ENCODE measurements at places on chromosomes 6 and 20.

DNA sequence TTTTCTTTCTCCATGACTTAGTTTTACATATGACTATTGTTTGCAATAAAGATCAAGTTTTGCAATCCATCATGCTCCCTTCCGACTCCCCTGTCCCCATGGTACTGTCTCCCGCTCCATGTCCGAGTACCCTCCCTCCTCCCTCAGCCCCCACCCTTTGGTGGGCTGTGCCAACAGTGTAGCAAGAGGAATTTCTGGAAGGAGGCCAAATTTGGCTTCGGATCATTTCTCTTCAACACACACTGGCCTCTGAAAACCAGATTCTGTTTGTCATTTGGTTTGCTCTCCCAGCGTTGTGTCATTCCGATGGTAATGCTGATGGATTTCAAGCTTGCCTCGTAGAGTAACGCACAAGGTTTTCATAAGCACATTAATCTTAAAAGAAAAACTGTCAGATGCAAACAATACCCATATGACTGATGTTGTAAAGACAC lies 22.9 kb upstream of the PAX1 start:
- DNase-seq, result no peak

DNA sequence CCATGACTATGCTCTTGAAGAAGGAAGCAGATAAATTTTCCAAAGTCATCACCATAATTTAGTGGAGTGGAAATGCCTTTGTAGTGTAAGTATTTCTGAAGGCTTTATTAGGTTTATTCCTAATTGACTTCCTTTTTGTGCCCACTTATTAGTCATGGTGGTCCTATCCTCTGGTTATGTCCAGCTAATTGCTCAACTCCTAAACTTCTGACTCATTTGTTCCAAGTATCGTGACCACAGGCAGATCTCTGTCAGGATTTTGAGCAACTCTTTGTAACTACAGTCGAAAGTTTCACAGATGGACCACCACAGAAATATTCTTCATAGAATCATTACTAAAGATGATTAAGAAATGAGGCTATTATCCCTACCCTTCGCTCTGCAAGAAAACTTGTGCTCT lies 315.6 kb upstream of the PTCHD4 start:
- no peak for DNase-seq

DNA sequence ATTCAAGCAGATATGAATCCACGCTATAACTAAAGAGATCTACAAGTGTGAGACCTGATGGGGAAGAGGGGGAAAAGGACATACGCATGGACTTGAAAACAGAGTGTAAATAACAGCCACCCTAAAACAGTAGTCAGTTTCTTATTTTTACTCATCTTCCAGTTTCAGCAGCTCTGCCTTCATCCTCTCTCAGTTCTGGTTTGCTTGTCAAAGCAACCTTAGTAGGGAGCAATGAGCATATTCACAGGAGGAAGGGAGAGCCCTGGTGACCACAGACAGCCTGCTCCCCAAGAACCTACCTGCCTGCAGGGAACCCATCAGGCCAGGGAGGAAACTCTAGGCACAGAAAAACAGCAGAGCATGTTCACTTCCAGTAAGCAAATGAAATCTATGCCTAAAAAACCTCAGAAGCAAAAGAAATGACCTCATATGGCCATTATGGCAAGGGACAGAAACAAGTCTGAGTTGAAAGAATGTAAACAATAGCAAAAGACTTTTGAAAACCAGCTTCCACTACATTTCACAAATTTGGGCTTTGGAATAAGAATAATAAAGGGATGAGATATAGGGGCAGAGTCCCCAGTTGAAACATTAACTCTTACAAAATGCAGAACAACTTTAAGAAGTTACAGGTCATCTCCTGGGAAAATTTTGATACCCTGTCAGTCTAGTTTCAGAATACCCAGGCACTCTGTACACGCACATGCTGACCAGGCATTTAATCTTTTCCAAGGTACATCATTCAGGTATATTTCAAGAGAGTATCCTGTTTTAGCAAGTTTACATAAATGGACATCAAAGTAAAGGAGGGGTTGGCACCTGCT lies 120.8 kb upstream of the BCLAF1 start:
- DNase-seq, result no peak

- no peak for DNase-seq
Measured at GRCh38 chr6:116208056-116208785, 45.7 kb downstream of the TSPYL4 start.

DNA sequence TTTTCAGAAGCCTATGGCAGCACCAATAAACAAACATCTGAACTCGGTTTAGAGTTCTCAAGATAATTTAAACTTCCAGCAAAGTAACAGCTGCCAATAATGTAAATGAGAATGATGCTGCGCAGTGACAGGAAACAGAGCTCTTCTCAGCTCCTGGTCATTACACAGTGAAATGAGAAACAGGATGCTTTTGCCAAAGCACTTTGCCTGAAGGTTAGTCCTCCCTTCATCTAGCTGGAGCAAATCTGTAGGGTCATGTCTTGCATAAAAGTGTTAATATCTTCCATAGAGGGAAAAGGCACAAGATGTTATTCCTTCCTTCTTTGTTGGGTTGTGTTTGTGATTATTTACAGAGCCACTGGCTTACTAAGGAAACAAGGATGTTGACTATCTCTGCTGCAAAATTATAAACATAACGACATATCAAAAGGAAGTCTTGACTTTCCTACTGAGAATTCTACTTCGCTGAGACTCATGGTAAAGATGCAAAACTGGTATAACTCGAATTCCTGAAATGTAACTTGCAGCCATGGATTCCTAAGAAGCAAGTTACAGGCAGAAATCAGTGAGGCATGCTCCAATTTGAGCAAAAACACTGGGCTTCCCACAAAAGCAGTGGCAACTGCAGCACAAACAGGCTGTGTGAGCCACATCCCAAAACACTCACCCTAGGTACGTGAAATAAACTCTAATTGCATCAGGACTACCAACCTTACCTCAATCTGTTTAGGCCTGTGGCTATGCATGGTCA lies 102.5 kb upstream of the BEND6 start:
- no peak for DNase-seq

- DNase-seq, result no peak
Measured at GRCh38 chr6:151544453-151544852, 50.6 kb downstream of the CCDC170 start.

- DNase-seq, result no peak
Measured at GRCh38 chr20:49471397-49471796, 11.1 kb downstream of the KCNB1 start.

DNA sequence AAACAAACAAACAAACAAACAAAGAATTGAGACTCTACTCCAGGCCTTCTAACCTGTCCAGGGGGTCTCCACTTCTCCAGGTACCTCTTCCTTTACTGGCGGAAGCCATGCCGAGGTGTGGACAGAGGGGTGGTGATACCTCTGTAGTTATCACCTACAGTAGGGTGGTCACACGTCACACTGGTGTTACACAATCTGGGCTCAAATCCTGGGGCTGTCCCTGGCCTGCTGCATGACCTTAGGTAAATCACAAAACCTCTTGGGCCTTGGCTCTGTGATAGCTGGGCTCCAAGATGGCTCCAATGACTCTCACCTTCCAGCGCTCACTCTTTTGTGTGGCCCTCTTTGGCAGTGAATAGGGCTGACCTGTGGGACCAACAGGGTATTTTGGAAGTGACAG lies 76.8 kb upstream of the ZNFX1 start:
- DNase-seq, result no peak

DNA sequence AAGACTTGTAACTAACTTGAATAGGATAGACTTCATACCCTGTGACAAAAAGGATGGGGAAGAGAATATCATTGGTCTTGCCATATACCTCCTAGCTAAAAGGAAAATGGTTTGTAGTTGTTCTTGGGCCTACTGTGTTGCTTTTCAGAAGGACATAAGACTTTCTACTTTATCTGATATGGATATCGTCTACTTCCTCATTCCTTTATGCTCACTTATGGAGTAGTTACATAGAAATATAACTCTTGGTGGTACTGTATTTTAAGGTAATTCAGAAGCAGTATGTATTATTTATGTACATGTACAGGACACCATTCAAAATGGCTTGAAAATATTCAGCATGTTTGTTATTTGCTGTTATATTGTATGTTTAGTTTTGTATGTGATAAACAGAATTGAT lies 8.0 kb downstream of the FAM217B start:
- no peak for DNase-seq

GRCh38 chr20:16350465-16350864 lies 222.8 kb downstream of the KIF16B start:
- no peak for DNase-seq

GRCh38 chr20:34578025-34578424 lies 19.5 kb downstream of the MAP1LC3A start:
- no peak for DNase-seq

DNA sequence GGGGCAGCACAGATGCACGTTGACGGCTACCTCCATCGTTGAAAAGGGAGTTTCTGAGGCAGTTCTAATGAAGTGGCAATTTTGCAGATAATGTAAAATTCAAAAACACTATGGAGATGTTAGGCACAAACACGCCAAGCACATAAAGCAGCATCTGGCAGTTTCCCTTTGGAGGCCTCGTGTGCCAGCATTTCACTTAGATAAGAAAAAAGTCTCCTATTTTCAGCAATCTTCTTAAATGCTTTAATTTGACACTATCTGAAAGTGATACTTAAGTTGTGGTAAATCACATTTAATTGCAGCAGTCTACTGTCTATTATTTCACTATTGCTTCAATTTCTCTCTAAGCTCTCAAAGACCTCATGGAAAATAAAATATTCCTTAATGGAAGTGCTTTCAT lies 125.3 kb upstream of the PROKR2 start:
- no peak for DNase-seq

GRCh38 chr6:163984124-163984936 lies 569.8 kb downstream of the QKI start:
- DNase-seq, result no peak

DNA sequence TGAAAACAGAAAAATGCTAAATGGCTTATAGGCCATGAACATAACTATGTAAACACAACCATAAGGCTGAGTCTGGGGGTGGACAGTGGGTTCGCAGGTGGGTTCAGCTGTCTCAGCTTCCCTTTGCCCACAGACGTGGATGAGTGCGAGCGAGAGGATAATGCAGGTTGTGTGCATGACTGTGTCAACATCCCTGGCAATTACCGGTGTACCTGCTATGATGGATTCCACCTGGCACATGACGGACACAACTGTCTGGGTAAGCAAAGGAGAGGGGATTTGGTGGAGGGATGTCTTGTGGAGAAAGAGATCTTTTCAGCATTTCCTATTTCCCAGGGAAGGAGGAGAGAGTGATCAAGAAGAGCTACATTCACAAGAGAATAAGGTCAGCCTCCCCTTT lies 14.7 kb downstream of the SCUBE3 start:
- DNase-seq, result no peak

DNA sequence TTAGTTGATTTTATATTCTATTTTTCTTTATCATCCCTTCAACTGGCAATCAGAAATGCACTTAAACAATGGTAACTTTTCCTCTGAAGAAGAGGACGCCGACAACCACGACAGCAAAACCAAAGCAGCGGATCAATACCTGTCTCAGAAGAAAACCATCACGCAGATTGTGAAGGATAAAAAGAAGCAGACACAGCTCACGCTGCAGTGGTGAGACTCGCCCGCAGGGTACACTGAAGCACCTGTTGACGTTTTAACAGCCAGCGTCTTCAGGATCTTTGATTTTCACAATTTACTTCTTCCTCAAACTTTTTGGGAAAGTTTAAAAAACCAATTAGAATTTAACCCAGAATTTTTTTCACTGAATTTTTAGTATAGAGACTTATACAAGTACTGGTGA lies 701 bp downstream of the RFX6 start:
- DNase-seq, result no peak

DNA sequence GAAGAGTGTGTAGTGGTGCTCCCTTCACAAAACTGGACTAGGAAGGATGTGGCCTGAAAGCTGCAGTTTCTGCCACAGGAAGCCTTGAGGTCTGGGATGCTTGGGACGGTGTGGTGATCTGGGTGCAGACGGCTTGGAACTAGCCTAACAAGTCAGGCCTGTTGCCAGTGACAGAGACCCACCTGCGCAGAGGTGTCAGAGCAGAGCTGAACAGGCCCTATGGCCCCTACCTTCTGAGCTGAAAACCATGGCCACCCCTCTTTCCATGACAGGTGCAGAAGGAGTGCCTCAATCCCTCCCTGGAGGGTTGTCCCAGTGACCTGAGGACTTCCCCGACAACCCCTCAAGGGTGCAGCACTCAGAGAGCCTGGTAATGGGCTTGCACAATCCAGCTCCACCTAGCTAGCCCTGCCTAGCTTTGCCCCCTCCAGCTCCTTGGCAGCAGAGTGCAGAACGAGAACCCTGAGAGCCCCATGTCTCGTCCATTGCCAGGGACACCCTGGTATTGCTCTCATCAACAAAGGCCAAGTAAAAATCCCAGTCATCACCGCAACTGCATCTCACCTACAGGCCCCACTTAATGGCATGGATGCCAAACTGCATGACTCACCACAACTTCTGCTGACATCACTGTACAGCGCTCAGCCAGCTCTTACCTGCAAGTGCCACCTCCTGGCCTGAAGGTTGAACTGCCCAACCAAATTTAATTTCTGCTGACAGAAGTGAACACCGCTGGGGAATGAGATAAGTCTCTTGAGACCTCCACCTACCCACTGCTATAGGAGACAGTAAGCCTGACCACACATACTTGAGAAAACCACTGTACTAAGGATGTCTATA lies 563.1 kb downstream of the TFAP2A start:
- no peak for DNase-seq

DNA sequence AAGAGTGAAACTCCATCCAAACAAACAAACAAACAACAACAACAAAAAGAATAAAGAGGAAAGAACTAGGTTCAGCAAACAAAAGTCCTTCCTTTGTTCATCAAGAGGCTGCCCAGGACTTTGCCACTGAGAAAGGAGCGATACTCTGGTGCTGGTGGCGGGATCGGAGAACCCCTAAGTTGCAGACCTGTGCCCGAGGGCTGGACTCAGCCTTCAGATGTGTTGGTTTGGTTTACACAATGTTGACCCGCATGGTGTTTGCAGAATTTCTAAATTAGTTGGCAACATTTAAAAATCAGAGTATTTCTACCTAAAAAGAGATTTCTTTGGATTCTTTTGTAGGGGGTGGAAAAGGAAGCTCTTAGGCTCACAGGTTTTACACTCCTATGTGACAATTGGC lies 42.5 kb downstream of the TRAM2 start:
- no peak for DNase-seq

DNA sequence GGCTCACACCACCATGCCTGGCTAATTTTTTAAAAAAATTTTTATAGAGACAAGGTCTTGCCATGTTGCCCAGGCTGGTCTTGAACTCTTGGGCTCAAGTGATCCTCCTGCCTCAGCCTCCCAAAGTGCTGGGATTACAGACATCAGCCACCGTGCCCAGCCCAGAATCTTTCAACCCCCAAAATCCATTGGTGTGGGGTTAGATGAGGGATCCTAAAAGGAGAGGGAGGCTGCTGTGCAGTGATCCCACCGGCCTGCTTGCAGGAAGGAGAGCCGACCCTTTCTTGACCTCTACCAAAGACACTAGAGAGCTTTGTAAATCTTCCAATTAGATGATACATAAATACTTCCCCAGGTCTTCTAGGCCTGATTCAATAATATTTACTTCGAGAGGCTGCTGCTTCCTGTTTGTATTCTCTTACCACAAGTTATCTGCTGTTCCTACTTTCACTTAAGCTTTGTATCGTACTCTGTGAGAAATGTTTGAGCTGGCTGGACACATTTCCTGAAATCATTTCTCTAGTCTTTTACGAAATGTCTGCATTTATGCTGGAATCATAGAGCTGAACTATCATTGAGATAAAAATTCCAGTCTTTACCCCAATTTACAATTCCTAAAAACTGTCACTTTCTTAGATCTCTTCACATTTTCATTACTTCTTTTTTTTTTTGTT lies 49.3 kb upstream of the IER3 start:
- DNase-seq, result no peak

- DNase-seq, result no peak
Measured at GRCh38 chr6:114936080-114936479, 593.3 kb upstream of the HS3ST5 start.
